Stomach (tissue), 19 donors: ENCODE measurements at places on chromosomes 4 and X. TPM values are rescaled to one million over a fixed set of nuclear protein-coding genes. Genes with fewer than 3 reads are reported as not detected.

- H3K4me3 ChIP-seq: no peak overlapping the region
- H3K4me1 ChIP-seq: no peaks in the 10 kb centered on the region
- H3K27me3 ChIP-seq: no peaks in the 10 kb centered on the region
- no peak overlapping the region for H3K27ac ChIP-seq
- no peaks in the 10 kb centered on the region for H3K36me3 ChIP-seq
- no peak for DNase-seq
Measured at GRCh38 chr4:164251257-164251656, 502.7 kb upstream of the SMIM31 start.

DNA sequence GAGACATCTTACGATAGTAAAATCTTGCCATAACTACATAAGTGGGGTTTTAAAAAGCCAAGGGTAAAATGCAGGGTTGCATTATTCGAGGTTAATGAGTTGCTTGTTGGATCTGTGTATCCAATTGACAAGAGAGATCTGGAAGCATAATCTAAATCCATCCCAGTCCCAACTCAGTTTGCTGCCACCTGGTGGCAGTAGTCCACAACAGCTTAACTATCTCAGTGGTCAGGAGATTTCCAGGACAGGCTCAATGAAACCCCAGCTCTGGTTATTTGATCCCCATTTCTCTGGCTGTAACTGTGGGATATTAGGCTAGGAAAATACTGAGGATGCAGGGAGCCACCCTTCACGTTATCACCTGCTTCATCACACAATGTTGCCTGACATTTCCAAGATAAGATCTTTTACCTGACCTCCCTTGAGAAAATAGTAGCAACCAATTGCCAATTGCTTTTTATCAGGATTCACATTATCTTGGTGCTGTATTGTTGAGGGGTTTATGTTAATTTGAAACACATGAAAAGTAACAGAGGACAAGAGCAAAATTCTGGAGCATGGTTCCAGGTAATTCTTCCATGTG lies 88.2 kb upstream of the TNIP3 start:
- DNase-seq: peak; percentile 68
- H3K4me3 ChIP-seq: no peak overlapping the region
- H3K4me1 ChIP-seq: no peaks in the 10 kb centered on the region

- H3K36me3 ChIP-seq: no peaks in the 10 kb centered on the region
- H3K4me3 ChIP-seq: peak overlapping the region; percentile 51
Measured at GRCh38 chrX:44344194-44344593, 722 bp upstream of the EFHC2 start.

GRCh38 chrX:7050271-7050670 lies 97.2 kb upstream of the STS start:
- peaks cover 21% of the 10 kb centered on the region for H3K36me3 ChIP-seq
- H3K27me3 ChIP-seq: no peaks in the 10 kb centered on the region
- no peak overlapping the region for H3K4me3 ChIP-seq

NKX3-2 gene
- 4.6 TPM for total RNA-seq

CENPI gene
- total RNA-seq: not detected

HPSE gene
- total RNA-seq: 1.8 TPM
